ENCODE measurements at places on chromosomes 7 and 10.

- no peak for DNase-seq
These were observed 945.9 kb downstream of the GRID1 start for GRCh38 chr10:85420501-85421191.

GRCh38 chr10:63528084-63528744, 7.0 kb downstream of the REEP3 start:
- no peak for DNase-seq

DNA sequence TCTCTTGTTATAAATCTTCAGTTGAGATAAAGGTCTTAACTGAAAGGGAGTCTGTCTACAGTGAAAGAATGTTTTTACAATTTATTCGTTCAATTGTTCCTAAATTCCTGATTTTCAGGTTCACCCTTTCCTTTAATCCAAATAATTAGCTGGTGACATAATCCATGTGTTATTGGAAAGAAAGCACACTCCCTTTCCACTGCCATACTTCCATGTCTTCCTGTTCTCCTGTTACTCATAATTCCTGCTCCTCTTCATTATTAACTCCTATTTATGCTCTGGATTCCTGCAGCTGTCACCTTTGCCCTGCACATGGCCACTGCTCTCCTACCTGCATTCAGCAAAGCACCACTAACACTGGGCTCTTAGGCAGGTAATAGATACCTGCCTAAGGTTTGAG, 40.0 kb upstream of the FAM3C start:
- DNase-seq, result no peak

DNA sequence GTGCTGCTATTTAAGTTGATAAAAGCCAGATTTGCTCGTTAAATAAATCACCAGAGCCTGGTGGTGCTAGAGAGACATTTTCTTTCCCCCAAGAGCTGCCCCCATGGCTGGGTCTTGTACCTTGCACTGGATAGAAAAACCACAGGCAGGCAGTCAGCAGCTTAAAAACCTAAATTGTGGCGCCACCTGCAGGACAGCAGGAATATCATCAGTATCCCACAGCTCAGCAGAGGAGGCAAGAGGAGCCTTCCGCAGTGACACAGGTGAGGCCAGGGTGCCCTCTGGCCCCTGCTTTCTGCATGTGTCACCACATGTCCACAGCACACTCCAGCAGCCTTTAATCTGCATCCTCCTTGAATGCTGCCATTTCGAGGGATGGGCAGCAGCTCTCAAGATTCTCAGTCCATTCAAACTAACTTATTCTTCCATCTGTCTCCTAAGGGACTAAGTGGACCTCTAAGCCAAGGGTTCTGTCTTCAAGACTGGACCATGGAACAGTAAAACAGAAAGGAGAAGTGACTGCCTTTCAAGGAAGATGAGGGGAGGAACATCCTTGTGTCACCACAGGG, 4.5 kb upstream of the PLXNA4 start:
- peak; percentile 23 for DNase-seq

GRCh38 chr10:13536674-13537366, 8.0 kb upstream of the BEND7 start:
- DNase-seq, result no peak

GRCh38 chr10:32949221-32949678, 8.8 kb downstream of the ITGB1 start:
- DNase-seq, result no peak

DNA sequence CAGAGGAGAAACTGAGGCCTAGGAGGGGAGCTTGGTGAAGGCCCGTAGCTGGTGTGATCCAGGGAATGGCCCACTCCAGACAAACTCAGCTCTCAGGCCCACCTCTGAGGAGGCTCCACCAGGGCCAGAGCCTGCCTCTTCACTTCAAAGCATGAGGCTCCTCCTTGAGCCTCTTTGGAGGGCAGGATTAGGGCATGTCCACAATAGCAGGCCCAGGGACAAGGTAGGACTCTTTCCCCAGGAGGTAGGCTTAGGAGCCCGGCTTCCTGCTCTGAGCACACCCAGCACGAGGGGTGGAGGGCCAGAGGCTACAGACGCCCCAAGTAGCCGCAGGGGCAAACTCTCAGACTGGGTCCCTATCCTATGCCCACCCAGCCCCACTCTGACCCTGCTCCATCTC, 164.6 kb upstream of the ZMIZ1 start:
- DNase-seq, result no peak

DNA sequence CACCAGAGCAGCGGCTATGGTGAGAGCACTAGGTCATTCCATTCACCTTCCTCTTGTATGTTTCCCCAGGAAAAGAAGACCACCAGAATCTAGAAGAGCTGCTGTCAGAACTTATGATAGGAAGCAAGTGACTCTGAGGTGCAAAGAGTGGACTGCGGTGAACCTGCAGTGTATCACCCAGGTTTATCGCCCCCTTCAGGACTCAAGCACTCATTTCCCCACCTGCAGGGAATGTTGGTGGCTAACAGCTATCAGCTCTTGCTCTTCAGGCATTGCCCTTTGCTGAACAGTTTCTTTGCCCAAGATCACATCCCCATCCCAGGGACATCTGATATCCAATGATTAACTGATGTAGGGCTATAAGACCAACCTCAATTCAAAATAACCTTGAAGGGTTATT, 66.3 kb upstream of the IL6 start:
- DNase-seq, result no peak

GRCh38 chr10:95336702-95337101, 45.9 kb upstream of the PDLIM1 start:
- DNase-seq, result no peak

DNA sequence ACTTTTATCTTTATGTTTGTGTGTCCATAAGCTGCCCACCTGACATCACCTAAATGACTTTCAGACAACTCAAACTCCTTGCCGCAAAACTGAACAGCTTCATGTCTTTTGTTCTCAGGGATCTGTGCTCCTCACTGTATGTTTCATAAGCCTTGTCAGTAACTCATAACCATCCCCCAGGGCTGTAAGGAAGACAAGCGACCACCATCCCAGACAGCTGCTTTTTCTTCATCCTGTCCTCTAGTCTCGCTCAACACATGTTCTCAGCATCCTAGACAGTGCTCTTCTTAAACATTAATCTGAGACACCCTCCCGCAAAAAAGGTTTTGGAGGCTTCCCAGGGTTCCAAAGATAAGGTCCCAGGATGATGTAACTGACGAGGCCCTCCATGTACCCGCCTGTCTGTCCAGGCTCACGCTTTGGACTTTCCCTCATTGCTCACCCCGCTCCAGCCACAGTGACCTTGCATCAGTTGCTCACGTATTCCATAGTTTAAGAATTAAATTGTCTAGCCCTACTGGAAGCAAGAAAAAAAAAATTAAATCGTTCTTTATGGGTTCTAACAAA, 69.8 kb downstream of the MAP3K8 start:
- no peak for DNase-seq

- DNase-seq, result no peak
These were observed 42.2 kb upstream of the LAMB1 start for GRCh38 chr7:108045154-108045553.

DNA sequence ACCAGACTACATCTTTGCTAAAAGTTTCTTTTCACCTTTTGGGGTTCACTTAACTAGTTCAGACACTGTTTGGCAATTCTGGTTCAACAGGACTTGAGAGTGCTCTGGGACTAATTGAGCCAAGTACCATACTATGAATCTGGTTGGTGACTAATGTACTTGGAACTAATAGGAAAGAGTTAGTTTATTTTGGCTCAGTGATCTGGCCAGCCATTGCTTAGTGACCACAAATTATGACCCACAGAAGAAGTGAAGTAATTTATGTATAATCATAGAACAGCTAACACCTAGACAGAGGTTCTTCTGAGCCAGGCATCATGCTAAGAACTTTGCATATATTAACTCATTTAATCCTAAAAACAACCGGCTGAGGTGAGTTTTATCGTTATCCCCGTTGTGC, 126.5 kb upstream of the JCAD start:
- no peak for DNase-seq

DNA sequence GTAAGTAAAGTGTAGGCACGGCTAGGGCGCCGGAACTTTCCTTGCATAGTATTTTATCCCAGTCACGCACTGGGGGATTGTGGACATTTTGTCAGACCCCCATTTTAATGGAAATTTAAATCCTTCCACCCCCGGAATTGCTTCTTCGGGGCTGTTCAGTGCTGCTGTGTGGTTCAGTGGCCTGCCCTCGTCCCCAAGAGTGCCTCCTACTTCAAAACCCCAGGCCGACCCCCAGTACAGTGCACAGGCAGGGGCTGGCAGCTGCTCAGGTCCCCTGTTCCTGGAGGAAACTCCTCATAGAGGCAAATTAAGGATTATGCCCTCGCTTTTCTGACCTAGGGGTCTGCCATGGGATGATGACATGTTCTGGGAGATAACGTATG, 94.5 kb downstream of the PTPRE start:
- no peak for DNase-seq

DNA sequence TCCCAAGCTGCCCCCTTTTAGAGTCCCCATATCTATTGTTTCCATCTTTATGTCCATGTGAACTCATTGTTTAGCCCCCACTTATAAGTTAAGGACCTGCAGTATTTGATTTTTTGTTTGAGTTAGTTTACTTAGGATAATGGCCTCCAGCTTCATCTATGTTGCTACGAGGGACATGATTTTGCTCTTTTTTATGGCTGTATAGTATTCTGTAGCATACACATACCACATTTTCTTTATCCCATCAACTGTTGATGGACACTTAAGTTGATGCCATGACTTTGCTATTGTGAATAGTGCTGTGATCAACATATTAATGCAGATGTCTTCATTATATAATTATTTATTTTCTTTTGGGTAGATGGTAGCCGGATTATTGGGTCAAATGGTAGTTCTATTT, 576.9 kb downstream of the ANKRD7 start:
- DNase-seq, result no peak

GRCh38 chr10:22831586-22831985, 96.3 kb upstream of the ARMC3 start:
- DNase-seq, result no peak

GRCh38 chr7:47379629-47380324, 202.1 kb downstream of the TNS3 start:
- DNase-seq, result no peak

DNA sequence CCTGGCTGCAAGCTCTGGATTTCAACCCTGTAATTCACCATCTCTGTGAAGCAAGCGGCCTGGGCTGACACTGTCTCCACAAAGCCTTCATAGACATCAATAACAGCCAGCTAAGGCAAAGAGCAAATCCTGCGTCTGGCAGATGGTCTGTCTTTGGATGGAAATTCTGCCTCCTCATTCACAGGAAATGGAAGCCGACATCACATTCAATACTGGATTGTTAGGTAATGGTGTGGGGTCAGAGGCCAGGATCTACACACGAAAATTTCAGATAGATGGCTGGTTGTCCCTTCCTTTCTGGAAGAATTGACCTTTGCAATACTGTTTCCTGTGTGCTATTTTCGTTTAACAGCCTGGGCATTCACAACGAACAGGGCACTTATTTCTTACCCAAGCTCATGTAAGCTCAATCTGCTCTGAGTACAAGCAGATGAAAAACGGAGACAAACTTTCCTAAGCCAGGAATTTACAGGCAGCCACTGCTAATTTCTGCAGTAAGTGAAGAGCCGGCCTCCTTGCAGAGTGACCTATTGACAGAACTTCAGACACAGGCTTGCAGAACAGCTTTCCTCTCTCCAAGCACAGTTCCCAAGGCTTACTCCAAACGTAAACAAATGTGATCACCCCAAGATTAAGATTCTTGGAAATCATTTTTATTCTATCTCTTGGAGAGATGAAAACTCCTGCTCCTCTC, 3.1 kb upstream of the ADAM12 start:
- no peak for DNase-seq

GRCh38 chr7:84603545-84603944, 409.0 kb upstream of the SEMA3A start:
- no peak for DNase-seq

GRCh38 chr10:123327450-123327849, 173.2 kb downstream of the BUB3 start:
- no peak for DNase-seq

DNA sequence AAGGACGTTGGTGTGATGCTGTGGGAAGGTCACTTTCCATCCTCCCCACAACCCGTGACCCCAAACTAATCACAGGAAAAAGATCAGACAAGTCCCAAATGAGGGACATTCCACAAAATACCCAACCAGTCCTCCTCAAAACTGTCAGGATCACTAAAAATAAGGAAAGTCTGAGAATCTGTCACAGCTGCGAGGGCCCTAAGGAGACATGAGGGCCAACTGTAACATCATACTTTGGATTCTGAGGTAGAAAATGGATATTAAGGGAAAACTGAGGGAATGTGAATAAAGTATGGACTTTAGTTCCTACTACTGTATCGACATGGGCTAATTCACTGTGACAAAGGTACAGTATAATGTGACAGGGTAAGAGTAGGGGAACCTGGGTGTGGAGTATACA, 85.1 kb upstream of the FAM20C start:
- no peak for DNase-seq

- DNase-seq, result no peak
These were observed 231.4 kb downstream of the NSUN6 start for GRCh38 chr10:18419945-18420344.

- no peak for DNase-seq
These were observed 594.2 kb downstream of the KCNMA1 start for GRCh38 chr10:77043420-77043763.

DNA sequence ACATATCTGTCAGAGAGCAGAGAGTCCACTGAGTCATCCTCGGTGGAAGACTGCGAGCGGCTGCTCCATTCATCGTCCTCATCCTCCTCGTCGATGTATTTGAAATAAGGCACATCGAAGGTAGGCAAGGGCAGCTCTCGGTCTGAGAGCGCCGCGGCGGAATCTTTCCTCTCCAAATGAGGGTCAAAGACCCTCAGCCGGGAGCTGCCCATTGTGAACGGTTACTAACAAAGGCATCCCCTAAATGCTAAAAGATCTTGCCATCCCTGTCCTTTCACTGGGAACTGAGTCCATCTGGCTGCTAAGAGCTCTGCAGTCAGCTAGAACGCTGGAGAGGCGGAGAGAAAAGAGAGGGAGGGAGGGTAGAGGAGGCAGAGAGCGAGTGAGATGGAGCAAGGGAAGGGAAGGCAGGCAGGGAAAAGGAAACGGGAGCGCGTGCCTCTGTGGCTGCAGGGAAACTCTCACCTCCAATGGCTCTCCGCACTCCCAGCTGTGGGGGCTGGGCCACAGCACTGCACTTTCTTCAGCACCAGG, 163.4 kb downstream of the RAPGEF5 start:
- no peak for DNase-seq

GRCh38 chr7:130069179-130069977, 956 bp upstream of the KLHDC10 start:
- no peak for DNase-seq
